ENCODE measurements at places on chromosomes 12 and 14. TPM values are rescaled to one million over a fixed set of nuclear protein-coding genes. Genes with fewer than 3 reads are reported as not detected.

RNASE1 gene
- not detected for total RNA-seq

CIROP gene
- not detected for total RNA-seq

SUDS3 gene
- total RNA-seq = 37.8 TPM

OVCH1 gene
- total RNA-seq = not detected
